OCI-M1 (cell line): ENCODE measurements at places on chromosomes 5 and 9.

DNA sequence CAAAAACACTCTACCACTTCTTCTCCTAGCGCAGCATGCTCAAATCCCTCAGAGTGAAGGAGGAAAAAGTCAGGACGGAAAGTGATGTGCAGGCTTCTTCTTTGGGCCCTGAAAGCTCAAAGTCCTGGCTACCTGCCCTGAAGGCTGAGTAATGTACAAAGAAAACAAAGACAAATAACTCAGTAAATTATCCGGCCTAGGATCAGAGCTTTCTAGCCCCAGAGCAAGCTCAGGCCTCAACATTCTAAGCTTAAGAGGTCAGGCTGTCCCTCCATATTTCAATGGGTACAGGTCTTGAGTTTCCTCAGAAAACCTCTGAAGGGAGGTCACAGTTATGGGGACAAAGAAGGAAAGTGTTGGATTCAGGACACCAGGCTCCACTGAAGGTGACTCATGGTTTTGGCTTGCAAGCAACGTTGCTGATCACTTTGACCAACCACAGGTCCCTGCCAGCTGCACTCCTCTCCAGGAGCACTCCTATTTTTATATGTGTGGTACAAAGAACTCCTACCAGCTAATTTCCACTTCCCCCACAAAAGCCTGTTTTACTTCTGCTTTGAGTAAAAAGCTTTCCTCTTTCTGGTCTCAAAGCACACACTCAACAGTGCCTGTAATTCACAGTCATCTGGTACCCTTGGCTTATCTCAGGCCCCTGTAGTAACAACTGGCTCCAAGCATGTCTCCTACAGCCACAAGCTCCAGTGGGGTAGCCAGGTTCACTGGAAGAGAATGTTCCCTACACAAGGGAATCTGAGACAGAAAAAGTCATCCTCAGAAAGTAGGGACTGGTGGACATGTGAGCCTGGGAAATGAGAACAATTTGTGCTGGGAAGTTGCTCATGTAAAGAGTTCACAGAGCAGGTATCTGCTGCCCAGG, 115.7 kb downstream of the UGCG start:
- peak; percentile 75 for DNase-seq

DNA sequence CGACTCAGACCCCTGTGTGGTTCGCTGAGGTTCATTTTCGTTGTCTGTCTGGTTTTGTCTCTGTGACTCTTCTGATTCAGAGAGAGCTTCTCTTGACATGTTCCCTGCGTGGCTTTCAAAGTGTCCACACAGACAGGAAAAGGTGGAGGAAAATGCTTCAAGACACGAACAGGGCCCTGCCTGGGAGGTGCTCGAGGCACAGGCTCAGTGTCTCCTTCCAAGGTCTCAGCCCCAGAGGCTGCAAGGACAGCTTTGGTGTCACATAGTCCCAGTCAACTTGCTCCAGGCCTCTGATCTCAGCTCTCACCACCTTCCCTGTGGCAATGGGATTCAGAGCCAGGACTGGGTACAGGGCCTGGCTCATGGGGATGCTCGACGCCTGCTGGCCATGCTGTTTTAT, 51.6 kb upstream of the SARDH start:
- DNase-seq, result no peak

GRCh38 chr9:99139868-99140267, 35.0 kb downstream of the TGFBR1 start:
- no peak for DNase-seq

DNA sequence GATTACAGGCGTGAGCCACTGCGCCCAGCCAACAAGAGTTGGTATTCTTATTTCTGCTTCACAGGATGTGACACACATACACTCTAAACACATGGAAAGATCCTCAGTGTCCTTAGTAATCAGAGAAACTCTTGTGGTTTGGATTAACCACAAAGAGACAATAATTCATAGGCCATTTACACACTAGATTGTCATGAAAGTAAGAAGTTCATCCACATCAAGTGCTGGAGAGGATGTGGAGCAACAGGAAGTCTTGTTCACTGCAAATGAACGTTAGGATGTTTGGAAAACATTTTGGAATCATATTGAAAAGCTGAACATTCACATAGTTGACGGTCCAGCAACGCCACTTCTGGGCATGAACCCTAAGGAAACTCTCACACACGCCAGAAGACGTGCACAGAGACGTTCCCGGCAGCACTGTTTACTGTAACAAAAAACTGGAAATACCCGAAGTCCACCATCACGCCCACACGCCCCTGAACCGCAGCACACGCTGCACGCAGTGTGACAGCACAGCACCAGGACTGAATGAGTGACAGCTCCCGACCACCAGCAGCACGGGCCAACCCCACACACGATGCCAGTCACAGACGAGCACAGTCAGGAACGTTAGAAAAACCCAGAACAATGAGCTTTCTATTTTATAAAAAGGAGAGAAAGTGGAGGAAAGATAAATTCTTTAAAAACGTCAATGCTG, 87.6 kb downstream of the COL23A1 start:
- DNase-seq, result no peak

DNA sequence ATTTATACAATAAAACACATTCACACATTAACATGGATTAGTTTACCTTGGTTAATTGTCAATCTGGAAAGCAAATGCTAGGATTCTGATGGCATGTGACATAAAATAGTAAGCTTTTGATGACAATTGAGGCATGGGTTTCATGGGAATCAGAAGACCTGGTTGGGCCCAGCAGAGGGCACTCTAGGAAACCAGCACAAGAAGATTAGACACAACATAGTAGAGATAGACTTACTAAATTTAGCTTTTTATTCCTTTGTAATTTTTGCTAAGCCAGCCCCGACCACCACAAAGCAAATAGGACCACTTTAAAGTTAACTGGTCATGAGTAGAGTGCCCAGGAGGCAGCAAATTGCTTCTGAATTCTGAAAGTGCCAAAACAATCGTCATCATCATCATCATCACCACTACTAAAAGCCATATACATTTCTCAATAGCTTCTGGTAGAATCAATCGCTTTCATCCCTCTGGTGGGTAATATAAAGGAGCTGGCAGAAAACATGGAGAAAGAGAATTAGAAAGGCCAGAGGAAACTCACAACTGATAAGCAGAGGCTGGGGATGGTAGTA, 163.2 kb downstream of the ARRDC3 start:
- DNase-seq, result peak; percentile 57
